ENCODE measurements at places on chromosomes 16 and 17. TPM values are rescaled to one million over a fixed set of nuclear protein-coding genes. Genes with fewer than 3 reads are reported as not detected.

TBC1D3B gene
- 14.5 TPM for total RNA-seq

DNA sequence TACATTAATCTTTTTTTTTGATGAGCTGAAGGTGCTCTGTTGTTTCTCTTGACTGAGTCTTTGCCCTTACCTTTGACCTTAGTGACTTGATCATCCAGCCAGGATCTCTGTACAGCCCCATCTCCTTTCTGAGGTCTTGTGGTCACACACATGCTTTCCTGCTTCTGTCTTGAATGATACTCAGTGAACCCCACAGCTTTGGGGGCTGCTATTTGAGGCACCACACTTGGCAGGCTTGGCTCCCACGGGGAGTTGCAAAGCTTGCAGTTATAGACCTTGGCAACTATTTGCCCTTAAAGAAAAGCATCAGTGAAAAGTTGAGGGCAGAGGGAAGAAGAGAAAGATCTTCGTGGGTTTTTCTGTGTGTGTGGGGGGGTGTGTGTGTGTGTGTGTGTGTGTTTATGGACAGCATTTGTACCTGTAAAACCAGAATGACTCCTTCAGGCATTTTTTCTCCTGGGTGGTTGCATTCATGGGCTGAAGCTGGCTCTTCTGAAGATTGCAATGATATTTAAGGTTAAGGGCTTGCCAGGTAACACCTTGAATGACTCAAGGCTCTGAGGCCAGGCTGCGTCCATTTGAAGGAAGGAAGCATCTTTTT lies 101.6 kb downstream of the MSI2 start:
- H3K4me3 ChIP-seq, result peak overlapping the region; percentile 6
- DNase-seq, result no peak
- peaks cover 40% of the 10 kb centered on the region for H3K4me1 ChIP-seq
- peak overlapping the region; percentile 82 for H3K27ac ChIP-seq
- no peaks in the 10 kb centered on the region for H3K27me3 ChIP-seq
- peaks cover 23% of the 10 kb centered on the region for H3K36me3 ChIP-seq

DNA sequence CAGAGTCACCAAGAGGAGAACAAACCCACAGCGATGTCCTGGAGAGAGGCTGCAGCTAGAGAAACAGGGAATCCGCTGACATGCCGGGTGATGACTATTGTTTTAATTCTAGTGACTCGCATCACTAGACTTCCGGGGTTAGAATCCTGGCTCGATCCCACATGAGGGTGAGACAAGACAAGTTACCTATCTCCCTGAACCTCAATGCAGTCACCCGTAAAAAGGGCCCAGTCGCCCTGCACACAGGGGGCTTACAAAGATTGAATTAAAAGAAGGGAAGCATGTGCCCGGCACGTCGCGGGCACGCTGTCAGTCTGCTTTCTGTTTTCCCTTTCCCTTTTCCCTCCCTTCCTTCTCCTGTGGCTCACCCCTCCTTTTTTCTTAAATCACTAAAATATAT lies 212.9 kb upstream of the FOXF1 start:
- peaks cover 51% of the 10 kb centered on the region for H3K4me1 ChIP-seq
- no peak for DNase-seq
- H3K36me3 ChIP-seq, result no peaks in the 10 kb centered on the region
- H3K4me3 ChIP-seq, result no peak overlapping the region
- peaks cover 91% of the 10 kb centered on the region for H3K27me3 ChIP-seq

TMED6 gene
- total RNA-seq, result 5.3 TPM

DNA sequence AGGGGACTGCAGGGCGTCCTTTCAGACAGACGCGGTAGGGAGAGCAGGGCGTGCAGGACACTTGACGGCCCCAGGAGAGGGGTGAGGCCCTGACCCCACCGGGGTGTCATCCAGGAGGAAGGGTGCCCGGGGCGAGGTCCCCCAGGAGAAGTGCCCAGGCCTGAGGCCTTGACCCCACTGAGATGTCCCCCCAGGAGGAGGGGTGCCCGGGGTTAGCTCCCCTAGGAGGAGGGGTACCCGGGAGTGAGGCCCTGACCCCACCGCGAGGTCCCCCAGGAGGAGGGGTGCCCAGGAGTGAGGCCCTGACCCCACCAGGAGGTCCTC lies 27.2 kb upstream of the METRNL start:
- H3K4me3 ChIP-seq, result peak overlapping the region; percentile 84
- DNase-seq, result no peak
- peak overlapping the region; percentile 69 for H3K27ac ChIP-seq
- H3K27me3 ChIP-seq, result peaks cover 3% of the 10 kb centered on the region

DNA sequence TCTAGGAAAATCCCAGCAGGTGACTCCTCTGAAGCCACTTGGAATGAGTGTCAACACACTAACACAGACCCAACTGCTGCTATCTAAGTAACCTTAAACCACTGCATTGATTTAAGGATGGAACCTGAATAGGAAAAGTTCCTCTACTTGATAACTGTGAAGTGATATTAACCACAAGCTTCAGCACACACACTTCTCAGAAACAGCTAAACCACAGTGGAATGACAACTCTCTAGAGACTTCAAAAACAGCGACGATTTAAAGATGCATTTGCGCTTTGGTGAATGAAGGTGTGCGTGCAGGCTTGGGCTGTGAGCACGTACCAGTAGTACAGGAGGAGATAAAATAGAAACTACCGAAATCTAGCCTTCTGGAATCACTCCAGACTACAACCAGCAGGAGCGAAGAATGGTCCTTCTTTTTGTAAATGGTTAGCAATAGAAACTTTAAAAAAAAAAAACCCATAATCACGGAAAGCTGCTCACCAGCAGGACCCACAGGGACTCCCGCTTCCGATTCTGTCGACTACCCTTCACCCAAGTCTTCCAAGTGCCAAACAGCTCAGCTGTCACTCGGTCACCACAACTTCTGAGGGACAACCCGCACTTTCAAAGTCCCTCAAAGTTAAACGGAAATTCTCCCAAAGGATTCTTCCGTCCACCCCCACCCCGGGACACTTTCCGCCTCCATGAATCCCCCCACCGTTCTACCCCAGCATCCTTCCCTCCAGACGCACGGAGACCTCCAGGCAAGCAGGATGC lies 137.7 kb upstream of the CORO6 start:
- no peaks in the 10 kb centered on the region for H3K36me3 ChIP-seq

NFATC3 gene
- 55.5 TPM for total RNA-seq

DNA sequence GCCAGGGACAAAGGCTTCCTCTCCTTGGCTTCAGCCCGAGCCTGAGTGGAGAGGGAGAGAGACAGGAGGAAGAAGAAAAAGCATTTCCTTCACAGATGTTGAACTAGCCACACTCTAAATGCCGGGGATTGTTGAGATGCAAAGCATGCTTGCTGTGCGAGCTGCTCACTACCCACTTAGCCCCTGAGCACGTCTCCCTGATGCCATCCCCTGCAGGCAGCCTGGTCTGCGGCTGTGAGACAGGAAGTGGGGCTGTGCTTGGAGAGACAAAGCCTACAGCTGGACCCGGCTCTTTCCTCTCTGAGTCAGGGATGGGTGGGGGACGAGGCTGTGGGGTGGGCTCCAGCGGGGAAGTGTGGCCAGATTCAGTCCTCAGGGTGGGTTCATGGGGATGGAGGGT lies 13.7 kb downstream of the WNT9B start:
- H3K4me1 ChIP-seq, result peaks cover 5% of the 10 kb centered on the region
- no peak for DNase-seq
- H3K27me3 ChIP-seq, result peaks cover 16% of the 10 kb centered on the region
- H3K36me3 ChIP-seq, result no peaks in the 10 kb centered on the region
- no peak overlapping the region for H3K4me3 ChIP-seq
- H3K27ac ChIP-seq, result no peak overlapping the region

ASPHD1 gene
- total RNA-seq, result 7.8 TPM
